ENCODE measurements at places on chromosomes 2 and 18.

GRCh38 chr2:209253544-209253943 lies 170.3 kb upstream of the MAP2 start:
- DNase-seq = no peak

DNA sequence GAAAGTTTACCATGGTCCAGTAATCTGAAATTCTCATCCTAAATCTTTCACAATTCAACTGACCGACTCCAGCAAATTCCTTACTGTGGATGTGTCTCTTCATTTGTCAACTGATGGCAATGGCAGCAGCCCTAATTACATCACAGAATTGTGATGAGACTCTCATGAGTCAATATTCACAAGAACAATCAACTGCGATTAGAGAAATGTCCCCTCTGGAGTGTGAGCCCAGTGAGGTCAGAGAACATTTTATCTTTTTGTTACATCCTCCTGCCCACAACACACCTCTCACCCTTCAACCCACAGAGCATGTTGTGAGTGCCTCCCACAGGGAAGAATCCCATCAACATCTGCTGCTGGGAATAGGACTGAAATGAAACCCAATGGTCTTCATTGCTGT lies 73.6 kb downstream of the CD226 start:
- DNase-seq = no peak

DNA sequence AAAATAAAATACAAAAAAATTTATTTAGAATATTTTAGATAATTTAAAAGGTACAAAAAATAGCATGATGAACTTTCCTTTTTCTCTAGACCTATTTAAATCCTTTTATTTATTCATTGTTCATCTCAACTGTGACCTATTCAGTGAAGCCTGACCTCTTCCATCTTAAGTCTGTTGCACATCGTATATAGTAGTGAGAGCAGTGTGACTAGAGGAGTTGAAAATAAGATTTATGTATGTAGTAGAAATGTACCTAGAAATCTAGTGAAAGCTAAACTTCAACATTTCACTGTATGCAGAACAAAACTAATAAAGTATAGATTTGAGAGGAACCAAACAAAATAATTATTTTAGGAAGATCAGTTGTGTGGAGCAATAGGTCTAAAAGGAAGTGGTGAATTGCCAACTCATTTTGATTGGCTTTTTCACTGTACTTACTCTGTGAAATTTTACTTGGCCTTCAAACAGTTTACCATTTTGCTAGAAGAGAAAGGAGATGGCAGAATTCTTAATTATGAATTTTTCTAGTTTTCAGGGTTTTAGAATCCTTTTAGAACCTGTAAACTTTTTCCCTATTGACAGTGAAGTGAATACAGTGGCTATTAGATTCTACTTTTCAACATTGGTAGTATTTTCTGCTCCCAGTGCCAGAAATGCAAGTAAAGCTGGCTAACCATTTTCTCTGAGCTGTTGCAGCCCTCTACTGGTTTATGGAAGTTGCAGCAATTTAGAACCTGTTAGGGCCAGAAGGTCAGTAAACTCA lies 11.0 kb downstream of the ANKRD12 start:
- DNase-seq = no peak

DNA sequence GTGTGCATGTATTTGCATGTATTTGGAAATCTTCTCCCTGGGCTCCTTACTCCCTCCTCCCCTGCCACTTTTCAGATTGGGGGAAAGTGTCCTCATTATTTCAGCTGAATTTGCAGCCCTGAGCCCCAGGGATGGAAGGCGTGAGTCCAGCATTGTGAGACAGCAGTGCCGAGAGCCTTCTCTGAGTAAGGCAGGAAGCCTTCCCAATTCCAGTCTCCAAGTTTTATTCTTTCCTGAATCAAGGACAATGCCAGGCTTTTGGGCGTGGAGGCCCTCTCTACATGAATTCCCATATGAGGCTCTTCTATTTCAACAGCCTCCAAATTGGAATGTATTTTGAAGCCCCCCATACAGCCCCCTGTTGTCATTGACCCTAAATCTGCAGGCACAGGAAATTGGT lies 163.5 kb downstream of the ACKR3 start:
- DNase-seq = no peak

GRCh38 chr18:12686100-12686499 lies 16.4 kb downstream of the CEP76 start:
- DNase-seq = no peak

DNA sequence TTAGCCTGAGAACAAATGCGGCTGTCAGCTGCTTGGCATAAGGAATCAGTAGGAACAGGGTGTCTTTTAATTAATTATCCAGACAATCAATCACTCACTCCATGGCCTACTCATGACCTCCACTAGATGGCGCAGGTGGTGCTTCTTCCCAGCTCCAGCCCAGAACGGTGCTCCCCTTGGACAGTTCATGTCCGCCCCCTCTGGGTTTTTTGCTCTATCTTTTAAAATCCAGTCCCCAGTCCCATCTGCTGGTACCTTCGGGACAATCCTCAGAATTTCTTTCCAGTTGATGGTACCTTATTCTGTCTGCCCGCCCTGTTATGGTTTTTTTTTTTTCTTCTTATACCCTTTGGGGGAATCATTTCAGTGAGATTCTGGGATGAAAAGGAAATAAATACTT lies 99.8 kb downstream of the CACNB4 start:
- DNase-seq = no peak

GRCh38 chr2:28390746-28391563 lies 1.7 kb upstream of the FOSL2 start:
- no peak for DNase-seq

DNA sequence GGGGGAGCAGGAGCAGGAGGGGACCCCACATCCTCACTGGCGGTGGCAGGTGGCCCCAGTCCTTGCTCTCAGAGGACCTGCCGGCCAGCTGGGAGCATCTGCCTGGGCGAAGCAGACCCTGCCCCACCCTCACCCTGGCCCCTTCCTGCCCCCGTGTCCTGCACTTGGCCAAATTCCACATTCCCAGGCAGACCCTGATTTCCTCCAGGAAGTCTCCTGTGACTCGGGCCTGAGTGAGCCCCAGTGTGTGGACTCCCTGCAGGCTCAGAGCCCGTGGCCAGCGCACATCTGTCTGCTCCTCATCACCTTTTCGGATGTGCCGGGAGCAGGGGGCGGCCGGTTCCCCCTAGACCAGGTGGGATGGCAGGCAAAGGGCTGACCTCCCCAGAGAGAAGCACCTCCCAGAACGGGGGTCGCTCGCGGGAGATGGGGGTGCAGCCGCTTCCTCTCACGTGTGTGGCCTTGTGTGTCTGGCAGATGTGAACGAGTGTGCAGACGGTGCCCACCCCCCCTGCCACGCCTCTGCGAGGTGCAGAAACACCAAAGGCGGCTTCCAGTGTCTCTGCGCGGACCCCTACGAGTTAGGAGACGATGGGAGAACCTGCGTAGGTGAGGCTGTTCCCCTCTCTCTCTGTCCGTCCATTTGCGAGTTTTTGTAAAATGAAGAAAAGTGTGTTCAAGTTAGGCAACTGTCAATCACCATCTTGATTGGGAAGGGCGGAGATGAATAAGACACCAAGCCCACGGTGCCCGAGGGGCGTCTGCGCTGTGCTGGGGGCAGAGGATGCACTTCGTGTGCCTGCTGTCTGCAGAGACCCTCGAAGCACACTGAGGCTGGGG lies 90.4 kb downstream of the TPO start:
- DNase-seq = no peak
